Chondrocyte (in vitro differentiated cells): ENCODE measurements at places on chromosomes 11 and 22. TPM values are rescaled to one million over a fixed set of nuclear protein-coding genes. Genes with fewer than 3 reads are reported as not detected.

Gene C1QTNF5
- 16.2 to 67.2 TPM (median 67.1 TPM) in 3 replicates for total RNA-seq

Gene VSIG2
- total RNA-seq = not detected in 3 replicates

- H3K4me1 ChIP-seq = peaks cover 45% of the 10 kb centered on the region
- H3K4me3 ChIP-seq = no peak overlapping the region
- H3K36me3 ChIP-seq = peaks cover 7% of the 10 kb centered on the region
These were observed 18.8 kb upstream of the ADORA2A start for GRCh38 chr22:24408630-24409029.

Gene APOA4
- not detected in 3 replicates for total RNA-seq

DNA sequence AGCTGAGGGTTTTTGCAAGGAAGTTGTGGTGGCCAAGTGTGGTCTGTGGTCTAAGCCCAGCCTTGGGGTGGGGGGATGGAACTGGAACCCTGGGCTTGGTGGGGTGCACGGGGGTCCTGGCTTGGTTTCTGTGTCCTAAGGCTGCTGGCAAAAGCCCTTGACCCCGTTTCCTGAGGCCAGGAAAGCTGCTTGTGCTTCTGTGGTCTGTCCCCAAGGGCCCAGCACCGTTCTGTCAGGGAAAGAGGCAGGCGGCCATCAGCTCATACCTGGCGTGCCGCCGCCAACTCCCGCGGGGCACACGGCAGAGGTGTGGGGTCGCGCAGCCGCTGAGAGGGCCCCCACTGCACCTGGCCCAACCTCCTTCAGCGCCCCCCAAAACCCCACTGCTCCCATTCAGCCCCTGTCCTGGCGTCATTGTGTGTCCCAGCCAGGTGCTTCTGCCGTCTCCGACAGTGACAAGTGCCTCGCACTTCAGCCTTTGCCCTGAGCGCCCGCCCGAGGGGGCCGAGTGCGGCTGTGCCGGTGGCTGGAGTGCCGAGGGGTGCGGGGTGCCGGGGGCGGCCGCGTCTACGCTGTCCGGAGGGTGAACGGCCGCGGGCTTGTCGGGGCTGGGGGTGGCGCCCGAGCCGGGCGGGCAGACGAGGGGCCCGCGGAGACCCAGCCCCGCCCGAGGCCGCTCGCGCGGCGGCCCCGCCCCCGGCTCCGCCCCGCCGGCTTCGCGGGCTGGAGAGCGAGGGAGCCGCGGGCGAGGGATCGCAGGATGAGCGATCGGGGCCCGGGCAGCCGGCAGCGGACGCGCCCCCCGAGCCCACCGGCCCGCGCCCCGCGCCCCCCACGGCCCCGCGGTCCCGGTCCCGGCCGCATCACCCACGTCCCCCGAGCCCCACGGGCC lies at the start of gene CNIH2:
TSS of gene CNIH2 (plus strand) at position 705 of the 892 bp plus-strand sequence. CDS start 282 bp downstream, outside the sequence.
- H3K27ac ChIP-seq = no peak within 1 kb of the TSS
- peaks cover 15% of the 10 kb centered on the region for H3K4me1 ChIP-seq
- no peaks in the 10 kb centered on the region for H3K27me3 ChIP-seq

Gene PRR33
- total RNA-seq = not detected in 3 replicates

DNA sequence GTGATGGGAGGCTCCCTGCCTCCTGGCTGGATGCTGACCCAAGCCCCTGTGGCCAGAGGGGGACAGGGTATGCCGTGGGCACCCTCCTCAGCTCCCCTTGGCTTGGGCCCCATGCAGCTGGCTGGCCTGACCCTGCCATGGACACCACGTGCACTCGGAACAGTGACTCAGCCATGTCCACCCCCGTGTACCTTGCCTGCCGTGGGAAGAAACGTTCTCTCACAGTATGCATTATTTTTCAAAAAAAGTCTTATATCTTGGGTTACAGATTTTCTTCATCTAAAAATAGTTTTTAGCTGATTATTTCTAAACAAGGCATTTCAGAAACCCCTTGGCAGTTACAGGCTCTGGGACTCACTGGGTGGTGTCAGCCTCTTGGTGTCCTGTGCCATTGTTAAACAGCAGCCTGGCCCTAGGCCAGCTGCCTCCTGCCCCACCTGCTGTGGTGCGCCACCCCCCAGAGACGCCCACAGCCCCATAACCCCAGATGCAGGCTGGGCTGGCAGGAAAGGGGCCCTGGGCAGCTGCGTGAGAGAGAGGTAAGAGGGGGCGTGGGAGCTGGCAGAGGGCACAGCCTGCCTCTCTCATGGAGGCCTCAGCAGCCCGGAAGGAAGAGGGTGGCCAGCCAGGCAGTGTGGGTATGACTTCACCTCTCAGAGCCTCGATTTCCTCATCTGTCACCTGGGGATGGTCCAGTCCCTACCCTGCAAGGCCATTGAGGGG lies 99.8 kb downstream of the MORC2 start:
- H3K4me1 ChIP-seq = peaks cover 16% of the 10 kb centered on the region
- H3K27me3 ChIP-seq = no peaks in the 10 kb centered on the region
- no peak overlapping the region for H3K4me3 ChIP-seq
- peak; percentile 79 for DNase-seq
- peak overlapping the region; percentile 90 for H3K27ac ChIP-seq
- H3K36me3 ChIP-seq = no peaks in the 10 kb centered on the region

Gene DGCR6
- total RNA-seq = 5.1 to 7.1 TPM (median 5.4 TPM) in 3 replicates

DNA sequence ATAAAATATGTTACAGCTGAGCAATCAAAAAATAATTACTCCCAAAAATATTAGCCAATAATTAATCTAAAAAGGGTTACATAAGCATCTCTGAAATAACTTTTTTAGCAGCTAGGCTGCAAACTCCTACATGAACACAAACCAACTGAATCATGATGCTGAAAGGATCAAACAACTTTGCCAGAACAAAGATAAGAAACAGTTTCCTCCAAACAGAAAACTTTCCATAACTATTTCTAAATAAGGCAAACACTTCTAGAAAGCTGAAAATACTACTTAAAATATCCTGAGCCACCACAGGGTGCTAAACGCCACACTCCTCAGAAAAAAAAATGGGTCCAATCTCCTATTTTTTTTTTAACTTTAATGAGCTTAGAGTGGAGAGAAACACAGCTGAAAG lies 68.6 kb upstream of the ARHGAP32 start:
- no peaks in the 10 kb centered on the region for H3K36me3 ChIP-seq
- peaks cover 30% of the 10 kb centered on the region for H3K4me1 ChIP-seq
- no peaks in the 10 kb centered on the region for H3K27me3 ChIP-seq
- no peak overlapping the region for H3K4me3 ChIP-seq
- no peak overlapping the region for H3K27ac ChIP-seq

Gene GNG3
- total RNA-seq = not detected in 3 replicates

- no peak overlapping the region for H3K27ac ChIP-seq
- no peaks in the 10 kb centered on the region for H3K4me1 ChIP-seq
- H3K36me3 ChIP-seq = no peaks in the 10 kb centered on the region
- no peak for DNase-seq
- no peak overlapping the region for H3K4me3 ChIP-seq
These were observed 67.4 kb upstream of the B3GAT1 start for GRCh38 chr11:134479206-134480135.

GRCh38 chr11:120841074-120841473 lies 182.8 kb upstream of the TBCEL start:
- H3K27ac ChIP-seq = no peak overlapping the region
- H3K4me3 ChIP-seq = no peak overlapping the region
- H3K27me3 ChIP-seq = peaks cover 13% of the 10 kb centered on the region
- DNase-seq = no peak

- H3K36me3 ChIP-seq = no peaks in the 10 kb centered on the region
- H3K27ac ChIP-seq = no peak overlapping the region
- H3K4me1 ChIP-seq = peaks cover 4% of the 10 kb centered on the region
- peaks cover 4% of the 10 kb centered on the region for H3K27me3 ChIP-seq
- H3K4me3 ChIP-seq = peak overlapping the region; percentile 55
These were observed 81.2 kb downstream of the GRAMD1B start for GRCh38 chr11:123511037-123511870.

Gene TP53AIP1
- 0.17 TPM in 1 of 3 replicates, not detected in the others for total RNA-seq

DNA sequence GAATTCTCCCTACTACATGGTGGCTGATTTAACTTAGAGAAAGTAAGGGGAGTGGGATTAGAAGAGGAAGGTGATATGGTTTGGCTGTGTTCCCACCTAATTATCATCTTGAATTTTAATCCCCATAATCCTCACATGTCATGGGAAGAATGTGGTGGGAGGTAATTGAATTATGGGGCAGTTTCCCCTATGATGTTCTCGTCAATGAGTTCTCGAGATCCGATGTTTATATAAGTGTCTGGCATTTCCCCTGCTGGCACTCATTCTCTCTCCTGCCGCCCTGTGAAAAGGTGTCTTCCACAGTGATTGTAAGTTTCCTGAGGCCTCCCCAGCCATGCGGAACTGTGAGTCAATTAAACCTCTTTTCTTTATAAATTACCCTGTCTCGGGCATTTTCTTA lies 169.3 kb downstream of the CASP12 start:
- H3K4me3 ChIP-seq = no peak overlapping the region
- DNase-seq = no peak
- H3K4me1 ChIP-seq = no peaks in the 10 kb centered on the region
- H3K27ac ChIP-seq = no peak overlapping the region
- H3K27me3 ChIP-seq = no peaks in the 10 kb centered on the region
- H3K36me3 ChIP-seq = no peaks in the 10 kb centered on the region

- no peak overlapping the region for H3K4me3 ChIP-seq
- no peak for DNase-seq
- no peaks in the 10 kb centered on the region for H3K4me1 ChIP-seq
- no peak overlapping the region for H3K27ac ChIP-seq
- H3K27me3 ChIP-seq = peaks cover 2% of the 10 kb centered on the region
These were observed 3.9 kb downstream of the GSTT4 start for GRCh38 chr22:24001314-24001713.

DNA sequence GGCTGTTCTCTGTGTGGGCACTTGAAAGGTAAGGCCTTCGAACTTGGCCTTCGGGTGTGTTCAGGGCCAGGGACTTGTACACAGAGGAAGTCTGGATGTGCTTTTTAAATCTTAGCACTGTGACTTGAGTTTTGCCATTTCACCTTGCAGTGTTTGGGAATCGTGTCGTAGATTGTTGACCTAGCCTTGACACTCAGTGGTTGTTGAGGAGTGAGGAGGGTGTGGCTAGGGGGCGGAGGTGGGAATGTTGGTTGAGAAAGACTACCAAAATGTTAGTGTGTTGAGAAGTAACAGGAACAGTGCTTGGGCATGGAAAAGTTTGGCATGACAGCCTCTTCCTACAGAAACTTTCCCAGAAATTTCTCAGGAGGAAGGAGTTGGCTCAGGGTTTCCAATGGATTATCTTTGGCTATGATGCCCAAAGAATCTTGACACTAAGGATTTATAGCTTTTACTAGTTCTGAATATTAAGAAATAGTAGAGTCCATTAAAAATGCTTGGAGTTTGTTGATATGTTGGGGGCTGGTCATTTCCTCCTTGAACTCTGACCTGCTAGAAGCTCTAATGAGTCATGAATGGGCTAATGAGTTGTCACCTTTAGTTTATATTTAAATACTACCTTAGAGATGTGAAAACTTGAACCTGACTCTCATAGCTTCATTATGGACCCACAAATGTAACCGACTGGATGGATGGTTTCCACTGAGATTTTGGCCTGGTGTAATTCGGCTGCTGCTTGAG lies 40.6 kb downstream of the BARX2 start:
- H3K36me3 ChIP-seq = no peaks in the 10 kb centered on the region
- no peak overlapping the region for H3K27ac ChIP-seq
- peaks cover 2% of the 10 kb centered on the region for H3K27me3 ChIP-seq
- DNase-seq = no peak

DNA sequence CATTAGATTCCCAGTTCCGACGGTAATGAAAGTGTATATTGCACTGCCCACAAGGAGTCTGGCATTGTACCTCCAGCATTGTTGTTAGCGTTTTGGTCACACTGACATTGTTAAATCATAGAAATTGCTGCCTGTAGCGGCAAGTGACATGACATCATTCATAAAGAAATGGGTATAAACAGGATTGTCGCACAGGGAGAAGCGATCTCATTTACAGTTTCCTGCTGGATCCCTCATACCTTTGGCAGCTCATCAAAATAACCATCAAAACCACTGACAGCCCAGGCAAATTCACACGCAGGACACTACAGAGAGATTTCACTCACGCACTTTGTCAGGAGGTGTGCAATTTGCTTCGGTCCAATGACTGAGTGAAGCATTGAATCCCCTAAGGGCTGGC lies 3.5 kb downstream of the HTR3B start:
- H3K4me3 ChIP-seq = no peak overlapping the region
- no peak for DNase-seq
- no peak overlapping the region for H3K27ac ChIP-seq
- H3K4me1 ChIP-seq = no peaks in the 10 kb centered on the region
- no peaks in the 10 kb centered on the region for H3K36me3 ChIP-seq

- peaks cover 1% of the 10 kb centered on the region for H3K36me3 ChIP-seq
- H3K4me1 ChIP-seq = peaks cover 48% of the 10 kb centered on the region
- no peak for DNase-seq
- no peaks in the 10 kb centered on the region for H3K27me3 ChIP-seq
These were observed 42.6 kb downstream of the BBOX1 start for GRCh38 chr11:27083241-27083640.

GRCh38 chr22:39149915-39150847 lies 2.3 kb downstream of the CBX7 start:
- no peak overlapping the region for H3K27ac ChIP-seq
- H3K4me3 ChIP-seq = no peak overlapping the region
- peaks cover 6% of the 10 kb centered on the region for H3K27me3 ChIP-seq

DNA sequence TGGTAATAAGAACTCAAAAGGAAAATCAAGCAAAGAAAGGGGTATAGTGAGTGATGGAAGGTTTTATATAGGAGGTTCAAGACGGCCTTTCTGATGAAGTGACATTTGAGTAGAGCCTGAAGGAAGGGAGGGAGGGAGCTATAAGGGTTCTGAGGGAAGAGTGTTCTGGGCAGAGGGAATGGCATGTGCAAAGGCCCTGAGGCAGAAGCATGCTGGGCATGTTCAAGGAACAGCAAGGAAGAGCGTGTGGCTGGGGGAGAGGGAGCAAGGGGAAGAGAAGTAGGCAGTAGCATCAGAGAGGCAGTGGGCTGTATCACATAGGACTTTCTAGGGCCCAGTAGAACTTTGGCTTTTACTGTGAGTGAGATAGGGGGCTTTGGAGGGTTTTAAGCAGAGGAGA lies 108.9 kb upstream of the NAV2 start:
- no peaks in the 10 kb centered on the region for H3K27me3 ChIP-seq
- DNase-seq = no peak
- H3K4me1 ChIP-seq = peaks cover 54% of the 10 kb centered on the region
- no peak overlapping the region for H3K4me3 ChIP-seq
- H3K27ac ChIP-seq = no peak overlapping the region

- DNase-seq = no peak
- no peak overlapping the region for H3K27ac ChIP-seq
- H3K4me1 ChIP-seq = peaks cover 22% of the 10 kb centered on the region
- H3K4me3 ChIP-seq = no peak overlapping the region
- no peaks in the 10 kb centered on the region for H3K27me3 ChIP-seq
- H3K36me3 ChIP-seq = no peaks in the 10 kb centered on the region
These were observed 70.9 kb downstream of the CCDC34 start for GRCh38 chr11:27291954-27292636.

DNA sequence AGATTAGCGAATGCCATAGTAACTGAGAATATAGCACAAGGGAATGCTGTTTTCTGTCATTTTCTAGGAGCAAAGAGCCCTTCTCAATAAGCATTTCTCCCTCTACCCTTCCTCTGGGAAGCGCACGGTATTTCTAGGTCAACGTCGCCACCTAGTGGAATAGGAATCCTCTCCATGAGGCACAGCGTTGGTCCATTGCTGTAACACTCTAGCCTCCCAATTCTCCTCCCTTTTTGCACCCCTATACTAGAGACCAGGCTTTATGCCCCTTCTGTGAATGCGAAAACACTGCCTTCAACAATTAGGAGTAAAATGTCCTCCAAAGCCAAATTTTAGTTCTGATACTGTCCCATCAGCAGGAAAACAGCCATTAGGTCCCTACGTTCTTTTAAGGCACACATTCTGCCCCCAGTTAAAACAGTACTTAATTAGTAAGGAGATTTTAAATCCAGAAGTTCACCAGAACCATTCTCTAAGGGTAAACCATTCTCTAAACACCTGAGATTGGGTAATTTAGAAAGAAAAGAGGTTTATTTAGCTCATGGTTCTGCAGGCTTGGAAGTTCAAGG lies 12.8 kb upstream of the HYLS1 start:
- DNase-seq = no peak
- peaks cover 5% of the 10 kb centered on the region for H3K4me1 ChIP-seq
- H3K4me3 ChIP-seq = peak overlapping the region; percentile 53
